NT2/D1 (cell line): ENCODE measurements at places on chromosomes 16 and 17.

DNA sequence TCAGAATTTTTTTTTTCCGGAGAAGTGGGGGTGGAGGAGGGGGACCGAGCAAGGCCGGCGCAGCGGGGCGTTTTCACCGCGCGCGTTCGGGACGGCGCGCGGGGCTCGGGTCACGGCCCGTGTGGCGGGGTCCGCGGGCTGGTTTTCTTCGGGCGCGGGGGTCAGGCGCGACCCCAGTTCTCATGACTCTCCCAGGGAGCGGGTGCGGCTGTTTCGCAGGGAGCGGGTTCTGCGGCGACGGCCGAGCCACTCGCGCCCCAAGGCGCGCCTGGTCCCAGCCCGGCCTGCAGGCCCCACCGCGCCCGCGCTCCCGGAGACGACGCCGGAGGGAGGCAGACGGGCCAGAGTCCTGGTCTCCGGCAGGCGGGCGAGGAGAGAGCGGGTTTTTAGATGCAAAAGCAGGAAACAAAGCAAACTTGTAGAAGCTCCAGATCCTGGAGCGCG is 1.0 kb downstream of the BAHCC1 start:
- DNase-seq = no peak

DNA sequence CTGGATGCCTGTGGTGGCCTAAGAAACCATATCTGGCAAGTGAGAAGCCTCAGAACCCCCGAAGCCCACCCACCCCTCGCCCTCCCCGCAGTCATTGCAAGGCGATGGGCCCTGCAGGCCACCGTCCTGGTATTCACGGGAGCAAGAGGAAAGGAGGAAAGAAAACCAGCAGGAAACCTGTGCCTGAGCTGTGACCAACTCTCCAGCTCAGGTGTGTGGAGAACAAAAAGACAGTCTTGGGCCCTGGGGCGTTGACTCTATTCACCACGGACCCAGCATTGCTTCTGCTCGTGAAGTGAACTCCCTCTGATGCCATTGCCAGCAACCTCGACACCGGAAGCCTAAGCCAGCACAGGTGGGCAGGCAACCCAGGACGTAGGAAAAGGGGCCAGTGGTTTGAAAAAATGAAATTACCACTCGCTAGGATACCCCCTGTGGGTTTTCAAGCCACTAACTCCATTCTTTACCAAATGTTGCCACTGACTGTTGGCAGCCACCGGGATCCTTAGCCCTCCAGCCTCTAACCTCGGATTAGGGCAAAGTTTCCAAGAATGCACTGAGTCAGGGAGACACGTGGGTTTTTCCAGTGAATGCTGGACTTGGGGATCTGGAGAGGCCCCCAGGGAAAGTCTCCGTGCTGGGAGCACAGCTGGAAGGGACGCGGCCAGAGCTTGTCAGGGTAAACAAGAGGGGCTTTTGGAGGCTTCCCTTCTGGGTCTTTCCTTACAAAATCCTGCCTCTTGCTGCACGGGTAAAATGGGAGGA is 25.1 kb downstream of the FA2H start:
- DNase-seq = no peak

DNA sequence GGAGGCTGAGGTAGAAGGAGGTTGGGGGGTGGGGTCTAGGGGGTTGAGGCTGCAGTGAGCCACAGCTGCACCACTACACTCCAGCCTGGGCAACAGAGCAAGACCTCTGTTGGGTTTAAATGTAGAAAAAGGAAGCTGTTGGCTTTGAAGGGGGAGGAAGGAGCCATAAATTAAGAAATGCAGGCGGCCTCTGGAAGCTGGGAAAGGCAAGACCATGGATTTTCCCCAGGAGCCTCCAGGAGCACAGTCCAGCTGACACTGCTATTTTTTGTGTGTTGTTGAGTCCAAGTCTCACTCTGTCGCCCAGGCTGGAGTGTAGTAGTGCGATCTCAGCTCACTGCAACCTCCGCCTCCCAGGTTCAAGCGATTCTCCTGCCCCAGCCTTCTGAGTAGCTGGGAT is 15.9 kb downstream of the LITAF start:
- no peak for DNase-seq

DNA sequence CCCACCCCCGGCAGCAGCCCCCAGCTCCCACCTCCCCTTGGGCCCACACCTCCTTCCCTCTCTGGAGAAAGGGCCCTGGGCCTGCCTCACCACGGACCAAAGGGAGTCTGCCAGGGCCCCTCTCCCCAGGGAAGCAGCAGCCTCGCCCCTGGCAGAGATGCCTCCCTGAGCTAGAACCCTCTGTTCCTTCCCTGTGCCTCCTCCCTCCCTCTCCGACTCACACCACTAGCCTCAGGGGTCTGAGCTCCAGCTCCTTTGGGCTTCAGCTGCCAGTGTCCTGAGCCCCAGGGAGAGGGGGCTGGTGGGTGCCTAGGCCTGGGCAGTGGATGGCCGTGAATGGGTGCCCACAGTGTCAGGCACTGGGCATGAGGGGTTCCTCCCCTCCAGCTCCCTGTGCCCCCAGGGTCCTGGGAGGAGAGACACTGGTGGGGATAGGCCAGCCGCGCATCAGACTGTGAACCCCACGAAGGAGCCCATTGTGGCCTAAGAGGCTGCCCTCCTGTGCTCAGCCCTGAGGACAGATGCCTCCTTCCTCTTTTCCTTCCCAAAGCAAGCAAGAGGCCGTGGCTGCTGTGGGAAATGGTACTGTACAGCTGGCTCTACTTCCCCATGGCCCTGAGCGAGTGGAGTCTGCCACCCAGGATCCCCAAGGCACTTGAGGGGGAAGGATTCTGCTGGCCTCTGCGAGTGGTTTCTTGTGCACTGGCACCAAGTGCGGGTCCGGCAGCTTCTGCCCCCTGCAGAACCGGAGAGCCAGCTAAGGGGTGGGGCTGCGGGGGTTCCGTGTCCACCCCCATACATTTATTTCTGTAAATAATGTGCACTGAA is 20.7 kb downstream of the MMP15 start:
- DNase-seq = no peak

GRCh38 chr17:5019475-5019956 is 15.7 kb downstream of the SLC52A1 start:
- DNase-seq = no peak

DNA sequence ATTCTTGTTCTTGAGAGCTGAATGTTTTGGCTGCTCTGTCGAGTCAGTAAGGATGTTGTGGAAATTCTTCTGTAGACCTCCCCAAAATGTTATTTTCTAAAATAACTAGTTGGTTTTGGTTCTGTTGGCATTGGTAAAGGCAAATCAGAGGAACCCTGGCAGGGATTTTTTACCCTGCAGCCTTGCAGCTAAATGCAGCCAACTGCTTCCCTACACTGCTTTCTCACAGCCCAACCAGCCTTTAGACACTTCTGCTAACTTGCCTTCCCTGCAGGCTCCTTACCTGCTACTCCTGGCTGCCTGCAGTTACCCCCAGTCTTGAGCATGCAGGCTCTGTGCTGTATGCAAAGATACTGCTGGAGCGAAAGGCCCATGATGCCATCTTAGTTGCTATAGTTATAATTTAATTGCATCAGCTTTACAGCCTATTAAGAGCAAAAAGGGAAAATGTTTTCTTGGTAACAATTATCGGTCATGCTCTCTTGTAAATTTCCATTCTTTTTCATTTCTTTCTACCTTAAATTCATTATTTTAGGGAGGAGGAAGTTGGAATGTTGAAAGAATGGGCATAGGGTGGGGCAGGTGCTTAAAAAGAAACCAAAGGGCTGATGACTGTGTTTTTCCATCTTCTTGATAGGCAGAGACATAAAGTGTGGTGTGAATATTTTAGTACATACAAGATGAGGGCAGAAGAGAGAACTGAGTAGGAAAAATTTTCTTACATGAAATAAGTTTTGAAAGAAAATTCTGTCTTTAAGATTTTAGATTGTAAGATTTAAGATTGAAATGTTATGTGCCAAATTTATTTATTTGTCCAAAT is 20.0 kb downstream of the NUP93 start:
- no peak for DNase-seq

- no peak for DNase-seq
Observed at GRCh38 chr17:63279498-63280230, 166.4 kb downstream of the CYB561 start.

- DNase-seq = no peak
Observed at GRCh38 chr16:48244863-48245195, 729 bp downstream of the LONP2 start.

DNA sequence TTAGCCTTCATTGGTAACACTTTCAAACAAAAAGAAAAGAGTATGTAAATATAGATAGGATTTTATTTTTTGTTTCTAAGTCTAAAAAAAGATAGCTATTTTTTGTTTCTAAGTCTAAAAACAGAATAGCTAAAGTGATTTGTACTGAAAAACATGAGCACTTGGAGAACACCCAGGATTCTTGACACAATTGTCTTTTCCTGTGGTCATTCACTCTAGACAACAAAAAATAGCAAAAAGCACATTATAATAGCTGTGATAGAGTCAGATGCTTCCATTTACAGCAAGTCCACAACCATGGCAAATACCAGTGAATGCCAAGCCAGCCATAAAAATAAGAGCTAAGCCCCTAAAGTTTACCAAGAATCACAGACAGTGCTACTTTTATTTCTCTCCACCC is 36.7 kb downstream of the SKAP1 start:
- no peak for DNase-seq

DNA sequence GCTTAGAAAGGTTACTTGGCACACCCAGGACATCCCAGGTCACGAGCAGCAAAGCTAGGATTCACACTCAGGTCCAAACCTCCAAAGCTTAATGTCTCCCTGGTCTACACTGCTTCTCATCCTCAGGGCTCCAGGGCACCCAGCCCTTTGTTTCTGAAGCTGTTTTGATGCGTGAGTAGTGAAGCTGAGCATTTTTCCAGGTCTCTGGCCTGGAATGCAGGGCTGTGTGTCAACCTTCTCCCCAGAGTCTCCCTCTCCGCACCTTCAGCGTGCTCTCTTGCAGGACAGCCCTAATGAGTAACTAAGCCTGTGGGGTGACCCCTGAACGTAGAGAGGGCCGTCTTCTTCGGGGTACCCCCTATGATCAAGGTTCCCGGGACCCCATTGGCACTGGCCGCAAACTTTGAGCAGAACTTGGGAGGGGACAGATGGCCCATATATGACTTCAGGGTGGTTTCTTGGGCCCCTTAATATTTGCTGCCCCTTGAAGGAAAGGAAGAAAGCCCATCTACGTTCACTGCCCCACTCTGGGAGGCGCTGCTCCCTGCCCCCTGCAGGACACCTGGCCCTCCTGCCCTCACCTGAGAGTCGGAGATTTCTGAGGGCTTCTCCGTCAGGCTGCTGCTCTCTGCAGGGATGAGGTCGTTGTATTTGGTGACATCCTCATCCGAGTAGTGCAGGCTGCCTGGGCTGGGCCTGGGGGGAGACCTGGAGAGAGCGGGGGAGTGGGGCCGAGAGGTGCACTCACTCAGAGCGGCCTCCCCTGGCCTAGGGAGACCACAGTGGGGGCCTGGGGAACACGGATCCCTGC is 36.4 kb upstream of the CDC42EP4 start:
- DNase-seq = no peak

GRCh38 chr16:70767377-70768202 is 33.4 kb downstream of the VAC14 start:
- no peak for DNase-seq

- DNase-seq = no peak
Observed at GRCh38 chr17:62989501-62989900, 23.5 kb downstream of the TANC2 start.

- DNase-seq = no peak
Observed at GRCh38 chr17:1304962-1305563, 25.6 kb downstream of the TRARG1 start.

- DNase-seq = no peak
Observed at GRCh38 chr17:3502466-3502865, 26.7 kb downstream of the ASPA start.

- no peak for DNase-seq
Observed at GRCh38 chr16:19923396-19923795, 38.7 kb upstream of the GPRC5B start.

DNA sequence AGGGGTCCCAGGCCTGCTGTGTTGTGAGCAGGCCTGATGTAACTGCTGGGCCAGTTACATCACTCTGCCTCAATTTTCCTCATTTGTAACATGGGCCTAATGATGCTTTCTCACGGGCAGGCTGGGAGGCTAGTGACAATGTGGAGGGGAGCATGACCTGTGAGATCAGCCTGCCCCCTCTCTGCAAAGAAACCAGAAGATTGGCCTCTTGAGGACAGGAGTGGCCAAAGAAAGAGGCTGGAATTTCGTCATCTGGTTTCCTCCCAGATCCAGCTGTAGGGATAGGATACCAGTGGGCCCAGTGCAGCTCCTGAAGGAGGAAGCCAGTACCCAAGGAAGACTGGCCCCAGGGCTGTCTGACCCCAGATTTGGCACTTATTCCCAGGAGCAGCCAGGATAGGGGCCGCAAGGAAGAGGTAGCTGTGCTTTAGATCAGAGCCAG is 615 bp upstream of the SREBF1 start:
- no peak for DNase-seq

- DNase-seq = no peak
Observed at GRCh38 chr17:81859906-81860755, at the start of gene P4HB. TSS of gene P4HB (minus strand) at chr17:81860535. CDS start at chr17:81860471, 64 bp downstream.

DNA sequence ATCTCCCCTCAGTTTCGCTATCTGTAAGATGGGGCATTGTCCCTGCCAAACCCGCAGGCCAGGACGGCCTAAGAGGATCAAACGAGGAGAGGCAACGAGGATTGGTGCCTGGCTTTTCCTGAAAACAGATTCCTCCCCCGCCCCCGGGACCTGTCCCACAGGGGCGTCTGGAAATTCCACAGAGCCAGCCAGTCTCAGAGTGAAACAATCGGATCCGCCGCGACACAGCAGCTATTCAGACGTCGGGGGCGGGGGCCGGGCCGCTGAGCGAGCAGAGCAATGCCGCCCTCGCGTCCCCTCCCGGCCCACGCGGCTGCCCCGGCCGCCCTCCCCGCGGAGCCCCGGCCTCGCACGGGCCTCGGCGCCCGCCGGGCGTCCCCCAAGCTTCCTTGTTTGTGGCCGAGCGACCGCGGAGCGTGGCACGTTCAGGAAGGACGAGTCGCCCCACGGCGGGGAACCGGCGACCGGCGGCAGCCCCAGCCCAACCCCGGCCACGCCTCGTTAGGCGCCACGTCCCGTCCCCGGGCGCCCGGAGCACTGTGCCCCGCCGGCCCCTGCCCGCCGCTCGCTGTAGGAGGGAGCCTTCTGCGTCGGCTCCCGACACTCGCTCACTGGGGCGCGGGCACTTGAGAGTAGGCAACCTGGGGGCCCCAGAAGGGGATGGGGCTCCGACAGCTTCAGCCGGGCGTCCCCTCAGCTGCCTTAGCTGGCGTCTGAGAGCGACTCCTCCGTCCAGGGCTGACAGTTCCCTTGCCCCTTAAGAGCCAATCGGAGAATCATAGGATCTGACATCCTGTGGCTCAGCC is 29.6 kb upstream of the PHOSPHO1 start:
- DNase-seq = no peak
